ENCODE measurements at places on chromosomes 11 and 22.

- DNase-seq = no peak
Measured at GRCh38 chr11:111871693-111872161, 346 bp upstream of the ALG9 start.

DNA sequence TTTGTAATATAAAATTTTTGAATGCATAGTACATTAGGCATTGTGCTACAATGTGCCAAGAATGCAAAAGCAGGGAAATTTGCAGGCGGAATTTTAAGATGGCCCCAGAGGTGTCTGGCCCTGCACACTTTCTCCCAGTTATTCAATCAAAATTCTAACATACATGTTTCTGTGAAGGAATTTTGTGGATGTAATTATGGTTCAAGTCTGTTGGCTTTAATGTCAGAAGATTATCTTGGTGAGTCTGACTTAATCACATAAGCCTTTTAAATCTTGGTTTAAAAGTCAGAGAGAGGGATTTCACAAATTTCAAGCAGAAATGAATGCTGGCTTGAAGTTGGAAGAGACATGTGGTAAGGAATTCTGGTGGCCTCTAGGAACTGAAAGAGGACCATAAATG is 423.4 kb upstream of the CCDC179 start:
- no peak for DNase-seq

DNA sequence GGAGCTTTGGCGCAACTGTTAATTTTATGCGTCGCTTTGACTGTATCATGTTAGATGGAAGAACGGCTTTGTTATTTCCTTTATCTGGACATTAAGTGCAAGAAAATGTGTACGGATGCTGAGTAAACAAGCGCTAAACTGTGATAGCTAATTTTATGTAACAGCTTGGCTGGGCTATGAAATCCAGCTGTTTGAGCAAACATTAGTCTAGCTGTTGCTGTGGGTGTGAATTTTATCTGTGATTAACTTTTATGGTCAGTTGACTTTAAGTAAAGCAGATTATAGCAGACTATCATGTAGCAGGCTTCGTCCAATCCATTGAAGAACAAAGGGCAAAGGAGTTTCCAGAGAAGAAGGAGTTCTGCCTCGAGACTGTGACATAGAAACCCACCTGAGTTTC is 14.0 kb downstream of the OR8A1 start:
- no peak for DNase-seq

GRCh38 chr22:37228106-37229011 is 15.7 kb downstream of the RAC2 start:
- DNase-seq = no peak

- DNase-seq = no peak
Measured at GRCh38 chr22:50674606-50675552, 2.3 kb downstream of the SHANK3 start.
